ENCODE measurements at places on chromosomes 5 and 9.

GRCh38 chr9:90044710-90045151, 439.9 kb downstream of the GADD45G start:
- peak; percentile 32 for DNase-seq

DNA sequence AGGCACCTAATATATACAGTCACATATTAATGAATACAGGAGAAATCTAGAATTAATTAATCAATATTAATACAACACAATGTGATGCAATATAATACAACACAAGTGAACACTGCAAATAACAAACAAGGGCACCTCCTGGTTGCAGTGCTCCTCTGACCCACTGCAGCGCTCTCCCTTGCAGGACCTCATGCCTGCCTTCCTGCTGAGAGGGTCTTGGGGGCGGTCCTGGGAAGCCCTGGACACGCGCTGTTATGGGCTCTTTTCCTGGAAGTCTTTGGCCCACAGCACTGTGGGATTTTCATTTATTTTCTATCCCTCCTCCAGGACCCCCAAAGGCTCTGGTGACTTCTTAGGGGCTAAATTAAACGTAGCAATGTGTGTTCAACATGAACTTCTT, 485.8 kb downstream of the IRX1 start:
- no peak for DNase-seq

GRCh38 chr9:5612185-5612530, 16.7 kb upstream of the RIC1 start:
- DNase-seq: no peak

- no peak for DNase-seq
These were observed 222.7 kb upstream of the PRR16 start for GRCh38 chr5:120241400-120241799.

GRCh38 chr9:4108754-4109465, 191.0 kb downstream of the GLIS3 start:
- DNase-seq: no peak

DNA sequence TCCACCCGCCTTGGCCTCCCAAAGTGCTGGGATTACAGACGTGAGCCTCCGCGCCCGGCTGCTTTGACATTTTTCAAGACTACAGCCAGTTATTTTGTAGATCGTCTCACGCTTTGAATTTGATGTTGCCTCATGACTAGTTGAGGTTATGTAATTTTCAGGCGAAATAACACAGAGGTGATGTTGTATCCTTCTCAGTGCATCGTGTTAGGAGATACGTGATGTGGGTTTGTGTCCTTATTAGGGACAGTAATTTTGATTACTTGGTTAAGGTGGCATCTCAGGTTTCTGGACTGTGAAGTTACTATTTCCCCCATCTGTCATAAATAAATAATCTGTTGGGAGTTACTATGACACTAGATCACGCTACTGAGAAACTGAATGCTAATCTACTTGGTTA, 25.0 kb downstream of the CTNNA1 start:
- no peak for DNase-seq

- no peak for DNase-seq
These were observed 41.6 kb upstream of the SLC36A2 start for GRCh38 chr5:151388960-151389359.

GRCh38 chr9:132404228-132404881, 2.3 kb downstream of the TTF1 start:
- DNase-seq: no peak

- no peak for DNase-seq
These were observed 31.9 kb upstream of the FTMT start for GRCh38 chr5:121819682-121820261.

- DNase-seq: no peak
These were observed 178.5 kb upstream of the SLC24A2 start for GRCh38 chr9:19967216-19967887.

GRCh38 chr5:150114102-150114641, 27.8 kb upstream of the CSF1R start:
- DNase-seq: no peak

DNA sequence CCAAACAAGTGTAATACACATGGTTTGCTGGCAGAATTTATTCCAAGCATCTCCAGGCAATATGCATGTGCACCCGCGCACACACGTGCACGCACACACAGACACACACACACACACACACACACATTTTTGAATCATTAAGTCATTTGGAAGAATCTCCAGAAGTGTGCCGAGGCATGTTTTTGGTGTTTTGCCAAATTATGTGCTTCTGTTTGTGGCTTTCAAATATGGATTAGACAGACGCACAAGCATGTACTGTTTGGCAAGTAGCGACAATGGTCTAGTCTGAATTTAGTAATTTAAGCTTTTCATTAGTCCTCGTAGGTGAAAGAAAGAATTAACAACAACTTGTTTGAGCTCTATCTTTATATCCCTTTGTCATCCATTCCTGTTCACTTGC, 36.7 kb downstream of the NFIB start:
- no peak for DNase-seq

DNA sequence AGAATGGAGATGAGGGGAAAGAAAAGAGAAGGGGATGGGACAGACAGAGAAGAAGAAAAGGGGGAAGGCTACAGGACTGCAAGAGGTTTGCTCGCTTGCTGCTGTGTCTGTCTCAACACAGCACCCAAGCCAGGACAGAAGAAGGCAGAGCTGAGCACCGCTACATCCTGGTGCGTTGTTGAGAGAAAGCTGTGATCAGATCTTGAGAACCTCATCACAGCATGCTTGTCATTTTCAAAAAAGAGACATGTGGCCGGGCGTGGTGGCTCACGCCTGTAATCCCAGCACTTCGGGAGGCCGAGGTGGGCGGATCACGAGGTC, 110.9 kb downstream of the NXNL2 start:
- DNase-seq: no peak

- DNase-seq: no peak
These were observed 75.4 kb downstream of the NDUFAF2 start for GRCh38 chr5:61020415-61020814.

DNA sequence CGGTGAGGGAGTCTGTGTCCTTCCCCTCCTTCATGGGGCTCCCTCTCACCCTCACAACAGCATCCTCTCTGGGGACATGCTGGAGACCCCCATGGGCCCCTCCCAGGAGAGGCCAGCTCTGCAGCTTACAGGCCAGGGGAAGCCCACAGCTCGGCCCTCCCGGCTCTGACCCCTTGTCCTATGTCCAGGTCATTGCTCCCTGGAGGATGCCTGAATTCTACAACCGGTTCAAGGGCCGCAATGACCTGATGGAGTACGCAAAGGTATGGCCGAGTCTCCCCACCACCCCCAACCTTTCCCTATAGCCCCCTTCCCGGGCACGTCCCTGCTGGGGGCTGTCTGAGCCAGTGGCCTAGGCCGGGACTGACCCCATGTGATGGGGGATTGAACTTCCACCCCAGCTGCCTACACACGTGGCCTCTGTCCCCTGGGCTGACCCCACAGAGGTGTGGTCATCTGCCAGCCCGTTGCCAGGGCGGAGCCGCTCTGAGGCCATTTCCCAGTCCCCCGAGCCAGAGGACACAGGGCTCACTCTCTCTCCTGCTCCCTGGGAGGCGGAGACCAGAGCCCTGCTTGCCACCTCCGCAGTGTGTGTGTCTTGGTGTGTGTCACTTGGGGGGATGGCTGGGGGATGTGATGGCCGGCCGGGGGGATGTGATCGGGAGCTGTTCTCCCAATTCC, 21.9 kb downstream of the ASS1 start:
- DNase-seq: no peak

DNA sequence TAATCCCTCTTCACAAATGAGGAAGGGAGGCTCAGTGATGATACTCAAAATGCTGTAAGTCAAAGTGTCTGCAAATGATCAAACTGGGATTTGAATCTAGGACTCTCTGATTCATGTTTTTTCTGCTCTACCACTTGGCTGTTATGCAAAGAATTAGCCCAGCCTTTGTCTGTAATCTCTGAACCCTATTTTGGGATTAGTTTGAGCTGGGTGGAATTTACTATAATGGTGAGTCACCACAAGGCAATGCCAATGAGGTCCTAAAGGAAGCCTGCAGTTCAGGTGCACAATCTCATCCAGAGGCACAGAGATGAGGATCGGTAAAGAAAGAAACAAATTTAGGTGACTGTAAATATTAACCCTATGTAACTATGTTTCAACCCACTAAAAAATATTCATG, 29.2 kb downstream of the RFK start:
- no peak for DNase-seq

GRCh38 chr9:124886461-124886860, 24.5 kb downstream of the ARPC5L start:
- no peak for DNase-seq

DNA sequence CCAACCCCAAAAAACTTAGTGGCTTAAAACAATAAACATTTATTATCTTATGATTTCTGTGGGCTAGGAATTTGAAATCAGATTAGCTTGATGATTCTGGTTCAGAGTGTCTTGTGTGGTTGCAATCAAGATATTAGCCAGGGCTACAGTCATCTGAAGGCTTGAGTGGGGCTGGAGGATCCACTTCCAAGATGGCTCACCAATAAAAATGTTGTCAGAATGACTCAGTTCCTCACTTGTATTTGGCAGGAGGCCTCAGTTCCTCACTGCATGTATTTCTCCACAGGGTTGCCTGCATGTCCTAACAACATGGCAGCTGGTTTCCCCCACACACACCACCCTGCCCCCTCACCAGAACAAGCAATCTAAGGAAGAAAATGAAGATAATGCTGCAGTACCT, 98.2 kb upstream of the NIPBL start:
- peak; percentile 28 for DNase-seq

GRCh38 chr5:98458004-98458403, 315.5 kb upstream of the RGMB start:
- DNase-seq: no peak

GRCh38 chr5:124303366-124303765, 443.1 kb downstream of the ZNF608 start:
- no peak for DNase-seq

GRCh38 chr9:133353548-133353947, 2.7 kb downstream of the SURF1 start:
- no peak for DNase-seq

DNA sequence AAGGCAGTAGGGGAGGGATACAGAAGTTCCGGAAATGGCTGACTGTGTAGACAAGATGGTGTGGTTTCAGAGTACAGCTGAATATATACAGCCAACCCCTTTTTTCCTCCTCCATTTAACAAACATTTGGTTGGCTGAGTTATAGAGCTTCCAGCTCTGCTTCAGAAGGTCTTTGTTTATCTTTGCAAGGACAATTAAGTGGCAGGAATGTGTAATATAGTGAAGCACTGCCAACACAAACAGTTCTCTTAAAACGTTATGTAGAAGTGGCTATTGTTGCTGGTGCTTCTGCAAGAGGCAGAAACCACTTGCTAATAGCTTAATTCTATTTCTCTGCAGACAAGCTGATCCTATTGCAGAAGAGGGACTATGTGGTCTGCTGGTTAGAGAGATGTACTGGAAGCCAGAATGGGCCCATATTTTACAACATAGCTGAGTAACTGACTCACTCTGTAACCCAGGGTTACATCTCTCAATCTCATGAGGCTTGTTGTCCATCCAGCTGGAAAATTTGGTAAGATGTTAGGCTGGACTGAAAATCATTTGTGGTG, 62.7 kb upstream of the OSMR start:
- no peak for DNase-seq

DNA sequence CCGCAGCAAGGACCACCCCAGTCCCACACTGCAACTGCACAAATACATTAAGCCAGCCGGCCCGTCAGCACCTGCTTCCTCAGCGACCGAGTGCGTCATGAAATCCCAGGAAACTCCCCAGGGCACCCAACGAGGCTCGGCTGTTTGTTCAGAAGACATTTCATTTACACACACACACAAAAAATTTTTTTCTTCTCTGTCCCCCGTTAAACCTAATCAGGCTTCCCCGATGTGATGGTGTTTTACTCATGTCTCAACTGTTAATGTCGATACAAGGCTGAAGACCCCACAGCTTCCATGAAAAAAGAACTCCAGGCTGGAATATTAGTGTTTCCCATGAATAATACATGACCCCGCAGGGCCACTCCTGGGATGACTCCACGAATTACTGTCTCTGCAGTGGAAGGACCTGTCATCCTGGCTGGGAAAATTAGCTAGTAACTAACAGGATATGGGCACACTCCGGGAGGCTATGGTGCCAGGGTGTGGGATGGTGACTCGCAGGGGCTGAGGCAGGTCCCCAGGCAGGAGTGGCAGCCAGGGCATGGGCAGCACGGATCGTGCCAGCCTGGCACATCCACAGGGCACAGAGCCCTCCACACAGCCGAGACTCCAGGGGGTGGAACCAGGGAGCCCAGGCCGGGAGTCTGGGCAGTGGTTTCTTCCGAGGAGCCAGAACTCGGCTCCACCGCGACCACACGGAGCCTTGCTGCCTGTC, 102.4 kb downstream of the VAV2 start:
- no peak for DNase-seq

DNA sequence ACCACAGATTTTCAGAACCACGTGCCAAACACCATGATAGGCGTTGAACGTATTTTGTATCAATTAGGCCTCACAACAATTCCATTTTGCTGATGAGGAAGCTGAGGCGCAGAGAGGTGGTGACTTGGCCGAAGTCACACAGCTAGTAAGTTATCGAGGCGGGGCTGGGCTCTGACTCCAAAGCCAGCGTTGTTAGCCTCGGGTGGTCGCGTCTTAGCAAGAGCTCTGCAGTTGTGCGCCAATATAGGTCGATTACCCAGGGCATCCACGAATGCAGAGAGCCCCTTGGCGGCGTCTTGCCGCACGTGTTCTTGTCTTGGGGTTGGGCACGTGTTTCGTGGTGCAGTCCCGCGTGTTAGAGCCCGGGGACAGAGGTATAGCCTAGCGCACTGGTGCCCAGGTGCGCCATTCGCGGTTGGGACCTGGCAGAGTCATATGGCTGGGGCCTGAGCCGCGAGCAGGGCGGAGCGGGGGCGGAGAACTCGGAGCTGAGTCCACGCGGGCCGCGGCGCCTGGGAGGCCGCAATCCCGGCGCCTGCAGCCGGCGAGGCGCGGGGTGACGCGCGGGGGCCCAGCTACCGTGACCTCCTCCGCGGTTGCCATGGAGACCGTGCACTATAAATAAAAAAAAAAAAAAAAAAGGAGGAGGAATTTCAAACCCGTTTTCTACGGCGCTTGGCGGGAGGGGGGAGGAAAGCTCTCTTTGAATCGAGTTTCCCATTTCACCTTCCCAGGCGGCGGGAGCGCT, 62.3 kb downstream of the CXXC5 start:
- DNase-seq: peak; percentile 36

DNA sequence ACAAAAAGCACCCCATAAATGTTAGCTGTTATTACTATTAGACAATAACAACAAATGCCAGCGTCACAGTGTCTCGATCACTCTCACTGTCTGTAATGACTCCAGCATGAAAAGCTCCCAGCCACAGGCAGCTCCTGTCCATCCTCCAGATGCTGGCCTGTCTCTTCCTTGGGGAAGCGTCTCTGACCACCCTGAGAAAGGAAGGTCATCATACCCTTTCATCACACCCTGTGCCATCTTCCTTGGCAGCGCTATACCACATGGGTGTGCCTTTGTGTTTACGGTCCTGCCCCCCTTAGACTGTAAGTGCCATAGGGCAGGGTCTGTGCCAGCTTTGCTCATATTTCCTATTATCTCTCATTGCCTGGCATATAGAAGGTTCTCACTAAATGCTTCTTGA, 90.6 kb downstream of the PRRT1B start:
- peak; percentile 53 for DNase-seq
